ENCODE measurements at places on chromosomes 1 and 21.

DNA sequence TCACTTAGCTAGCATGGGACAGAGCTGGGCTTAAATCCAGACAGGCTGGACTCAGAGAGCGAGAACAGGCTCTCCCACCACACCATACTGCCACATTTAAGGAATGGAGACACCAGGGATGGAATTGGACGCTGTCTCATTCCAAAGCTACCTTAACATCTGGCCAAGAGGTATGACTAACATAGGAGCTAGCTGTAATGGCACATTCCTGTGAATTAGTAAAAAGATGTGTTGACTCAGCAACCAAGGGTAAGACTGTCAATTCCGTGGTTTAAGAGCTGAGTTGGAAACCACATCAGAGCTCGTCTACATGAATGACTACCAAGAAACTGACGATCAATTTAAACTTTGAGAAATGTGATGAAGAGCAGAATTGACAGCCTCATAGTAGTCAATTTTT, 8.3 kb upstream of the TNFRSF9 start:
- no peak for DNase-seq

- DNase-seq, result no peak
Observed at GRCh38 chr1:109808703-109809102, 45.0 kb upstream of the EPS8L3 start.

DNA sequence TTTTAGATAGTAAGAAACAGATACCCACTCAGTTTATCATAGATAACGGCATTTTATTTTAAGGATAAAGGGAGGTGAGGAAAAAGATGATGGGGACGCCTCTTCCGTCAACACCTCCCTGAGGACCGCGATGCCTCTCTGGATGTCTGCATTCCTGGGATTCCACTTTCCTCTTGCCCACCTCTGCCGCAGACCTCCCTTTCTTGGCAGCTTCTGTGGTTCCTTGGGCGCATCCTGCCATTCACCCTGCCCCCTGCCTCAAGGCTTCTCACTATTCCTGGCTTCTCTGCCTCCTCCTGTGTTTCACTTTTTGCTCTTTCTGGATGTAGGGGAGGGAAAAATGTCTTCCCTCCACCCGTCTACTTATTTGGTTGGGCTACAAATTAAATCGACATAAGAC, 19.9 kb downstream of the HUNK start:
- no peak for DNase-seq

DNA sequence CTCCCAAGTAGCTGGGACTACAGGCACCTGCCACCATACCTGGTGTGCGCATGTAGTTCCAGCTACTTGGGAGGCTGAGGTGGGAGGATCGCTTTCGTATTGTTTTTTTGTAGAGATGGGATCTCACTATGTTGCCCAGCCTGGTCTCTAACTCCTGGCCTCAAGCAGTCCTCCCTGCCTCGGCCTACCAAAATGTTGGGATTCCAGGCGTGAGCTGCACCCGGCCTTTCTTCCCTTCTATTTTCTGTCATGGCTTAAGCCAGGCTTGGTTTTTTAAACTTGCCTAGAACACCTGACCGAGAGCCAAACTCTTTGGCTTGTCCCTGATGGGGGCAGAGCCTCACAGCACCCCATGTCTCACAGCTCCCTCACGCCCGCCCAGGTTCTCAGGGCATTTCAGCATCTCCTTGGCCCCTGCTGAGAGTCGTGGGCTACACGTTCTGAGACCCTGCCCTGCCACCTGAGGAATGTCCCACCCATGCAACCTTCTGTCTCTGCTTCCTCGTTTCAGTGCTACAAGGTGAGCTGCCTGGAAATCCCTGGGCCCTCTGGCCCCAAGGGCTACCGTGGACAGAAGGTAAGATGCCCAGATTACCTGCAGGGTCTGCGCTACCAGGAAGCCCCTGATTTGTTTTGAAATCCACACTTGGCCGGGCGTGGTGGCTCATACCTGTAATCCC, 15.7 kb downstream of the COL6A2 start:
- DNase-seq, result no peak

- DNase-seq, result no peak
Observed at GRCh38 chr1:93087532-93087931, 8.4 kb downstream of the MTF2 start.

DNA sequence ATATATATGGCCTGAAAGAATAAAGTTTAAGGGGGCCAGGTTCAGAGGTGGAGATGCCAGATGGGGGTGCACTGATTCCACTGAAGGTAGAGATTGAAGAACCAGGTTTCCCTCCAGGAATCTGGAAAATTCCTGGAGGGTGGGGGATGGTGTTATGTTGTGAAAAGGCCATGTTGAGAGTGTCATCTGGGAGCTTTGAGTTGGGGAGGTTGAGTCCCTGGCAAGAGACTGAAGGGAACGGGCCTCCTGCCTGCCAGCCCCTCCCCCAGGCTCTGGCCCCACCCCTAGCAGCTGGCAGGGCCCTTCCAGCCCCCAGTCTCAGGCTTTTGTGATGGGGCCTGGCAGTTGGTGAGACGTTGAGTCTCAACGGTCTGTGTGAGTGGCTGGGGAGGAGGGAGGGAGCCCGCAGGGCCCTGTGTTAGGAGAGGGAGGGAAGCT, 4.1 kb downstream of the PTPRU start:
- DNase-seq, result no peak
